Vagina (tissue), 2 donors: ENCODE measurements at places on chromosomes 3 and 15.

- no peak for DNase-seq
Observed at GRCh38 chr3:157573780-157574378, 70.7 kb upstream of the VEPH1 start.

DNA sequence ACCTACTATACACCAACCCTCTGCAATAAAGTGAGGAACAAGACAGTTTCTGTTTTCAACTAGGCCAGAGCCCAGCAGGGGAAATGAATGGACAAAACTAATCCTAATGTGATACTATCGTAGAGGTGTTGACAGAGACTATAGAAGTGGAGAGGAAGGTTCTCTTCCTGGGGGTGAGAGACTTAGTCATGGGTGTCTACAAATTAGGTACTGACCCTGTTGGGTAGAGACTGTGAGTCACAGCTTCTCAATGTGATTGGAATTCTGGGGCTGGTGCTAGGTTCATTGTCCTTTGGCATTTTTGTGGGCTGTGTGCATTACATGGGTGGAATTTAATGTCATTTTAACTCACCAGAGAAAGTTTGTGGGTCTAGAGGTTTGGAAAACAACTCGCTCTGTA lies 79.3 kb downstream of the ADAMTSL3 start:
- DNase-seq = no peak

DNA sequence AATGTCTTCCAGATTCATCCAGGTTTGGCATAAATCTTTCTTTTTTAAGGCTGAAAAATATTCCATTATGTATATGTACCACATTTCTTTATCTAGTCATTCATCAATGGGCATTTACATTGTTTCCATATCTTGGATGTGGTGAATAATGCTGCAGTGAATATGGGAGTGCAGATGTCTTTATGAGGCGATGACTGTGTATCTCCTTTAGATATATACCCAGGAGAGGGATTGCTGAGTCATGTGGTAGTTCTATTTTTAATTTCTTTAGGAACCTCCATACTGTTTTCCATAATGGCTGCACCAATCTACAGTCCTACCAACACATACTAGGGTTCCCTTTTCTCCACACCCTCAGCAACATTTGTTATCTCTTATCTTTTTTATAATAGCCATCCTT lies 96.3 kb downstream of the LRRC28 start:
- DNase-seq = no peak

- no peak for DNase-seq
Observed at GRCh38 chr3:128413003-128413370, 53.7 kb downstream of the DNAJB8 start.

GRCh38 chr3:132662212-132662611 lies 2.1 kb downstream of the UBA5 start:
- DNase-seq = no peak

DNA sequence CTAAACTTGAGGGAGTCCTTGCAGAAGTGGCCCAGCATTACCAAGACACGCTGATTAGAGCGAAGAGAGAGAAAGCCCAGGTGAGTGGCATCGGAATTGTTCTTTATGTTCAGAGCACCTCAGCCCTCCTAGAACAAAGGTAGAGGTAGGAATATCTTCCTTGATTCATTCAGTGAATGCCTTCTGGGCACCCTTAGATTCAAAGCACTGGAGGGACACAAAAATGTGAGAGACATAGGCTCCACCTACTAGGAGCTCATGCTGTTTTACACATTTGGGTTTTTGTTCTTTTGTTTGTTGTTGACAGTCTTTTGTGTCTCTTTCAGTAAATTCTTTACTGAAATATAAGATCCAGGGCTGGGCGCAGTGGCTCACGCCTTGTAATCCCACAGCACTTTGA lies 68.2 kb downstream of the IQGAP1 start:
- DNase-seq = no peak

GRCh38 chr3:51975852-51976549 lies 1.1 kb downstream of the ABHD14A start:
- no peak for DNase-seq

GRCh38 chr15:69666921-69667811 lies 214.5 kb downstream of the RPLP1 start:
- no peak for DNase-seq

GRCh38 chr3:134059035-134059601 lies 29.4 kb upstream of the SLCO2A1 start:
- peak; percentile 31 for DNase-seq

- DNase-seq = no peak
Observed at GRCh38 chr3:117059067-117059955, 349.7 kb downstream of the TUSC7 start.

- DNase-seq = no peak
Observed at GRCh38 chr3:134341389-134341788, 32.9 kb downstream of the AMOTL2 start.

DNA sequence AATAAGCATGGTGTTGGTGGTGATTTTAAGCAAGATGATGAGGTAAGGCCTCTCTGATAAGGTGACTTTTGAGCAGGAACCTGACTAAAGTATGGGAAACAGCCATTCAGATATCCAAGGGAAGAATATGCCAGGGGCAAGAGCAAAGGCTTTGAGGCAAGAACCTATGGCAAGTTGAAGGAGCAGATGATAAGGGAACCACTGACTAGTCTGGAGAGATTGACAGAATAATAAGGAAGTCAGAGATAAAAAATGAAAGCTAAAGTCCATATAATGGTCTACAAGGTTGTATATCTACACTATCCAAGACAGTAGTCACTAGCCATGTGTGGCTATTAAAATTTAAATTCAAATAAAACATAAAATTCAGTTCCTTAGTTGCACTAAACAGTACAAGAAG lies 2.5 kb upstream of the C3orf38 start:
- DNase-seq = no peak

DNA sequence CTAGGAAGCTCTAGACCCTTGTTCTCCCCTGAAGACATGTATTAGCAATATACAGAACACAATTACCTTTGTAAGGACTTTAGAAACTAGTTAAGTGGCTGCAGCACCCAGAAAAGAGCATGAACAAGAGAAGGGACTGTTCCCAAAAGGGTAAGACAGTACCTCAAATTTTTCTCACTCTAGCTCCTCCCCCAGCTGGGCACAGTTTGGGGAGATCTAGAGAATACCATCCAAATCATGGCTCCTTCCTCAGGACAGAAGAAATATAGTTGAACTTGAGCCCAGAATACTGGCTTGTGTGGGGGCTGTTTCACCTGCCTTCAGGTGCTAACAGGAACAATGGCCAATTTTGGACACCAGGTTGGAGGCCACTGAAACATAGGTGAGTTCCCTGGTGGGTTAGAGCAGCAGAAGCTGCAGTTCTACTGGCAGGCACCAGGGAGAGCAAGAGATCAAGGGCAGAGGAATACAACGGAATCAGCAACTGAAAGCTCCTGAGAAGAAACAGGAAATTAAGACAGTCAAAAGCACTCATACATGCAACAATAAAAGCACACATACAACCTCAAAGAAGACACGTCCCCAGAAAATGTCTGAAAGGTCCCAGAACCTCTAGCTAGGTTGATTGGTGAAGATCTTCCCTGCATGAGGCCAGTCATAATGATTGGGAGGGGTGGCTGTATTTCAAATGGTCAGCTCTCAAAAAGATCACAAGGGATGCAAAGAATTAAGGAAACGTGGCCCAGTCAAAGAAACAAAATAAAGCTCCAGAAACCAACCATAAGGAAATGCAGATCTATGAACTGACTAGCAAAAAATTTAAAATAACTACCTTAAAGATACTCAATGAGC lies 104.9 kb upstream of the ASB14 start:
- no peak for DNase-seq

GRCh38 chr3:80351201-80351600 lies 583.4 kb upstream of the ROBO1 start:
- no peak for DNase-seq

GRCh38 chr15:71792521-71792920 lies 17.8 kb upstream of the NR2E3 start:
- DNase-seq = no peak

- no peak for DNase-seq
Observed at GRCh38 chr3:197369545-197369944, 71.1 kb upstream of the DLG1 start.

DNA sequence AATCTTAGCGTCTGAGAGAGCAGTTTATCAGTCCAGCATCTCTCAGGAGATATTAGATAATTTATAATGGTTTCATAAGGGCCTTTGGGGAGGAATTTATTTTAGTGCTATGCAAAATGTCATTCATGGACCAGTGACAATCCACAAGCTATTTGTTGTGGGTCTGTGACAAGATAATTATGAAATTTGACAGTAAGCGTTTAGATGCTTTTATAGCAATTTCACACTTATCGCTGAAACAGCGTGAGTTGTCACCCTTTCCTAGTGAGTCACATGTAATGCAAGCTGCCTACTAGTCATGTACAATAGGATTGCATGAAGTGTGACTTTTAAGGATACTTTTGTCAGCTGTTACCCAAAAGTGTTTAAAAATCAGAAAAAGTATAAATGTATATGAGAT lies 315.6 kb upstream of the THBS1 start:
- no peak for DNase-seq

DNA sequence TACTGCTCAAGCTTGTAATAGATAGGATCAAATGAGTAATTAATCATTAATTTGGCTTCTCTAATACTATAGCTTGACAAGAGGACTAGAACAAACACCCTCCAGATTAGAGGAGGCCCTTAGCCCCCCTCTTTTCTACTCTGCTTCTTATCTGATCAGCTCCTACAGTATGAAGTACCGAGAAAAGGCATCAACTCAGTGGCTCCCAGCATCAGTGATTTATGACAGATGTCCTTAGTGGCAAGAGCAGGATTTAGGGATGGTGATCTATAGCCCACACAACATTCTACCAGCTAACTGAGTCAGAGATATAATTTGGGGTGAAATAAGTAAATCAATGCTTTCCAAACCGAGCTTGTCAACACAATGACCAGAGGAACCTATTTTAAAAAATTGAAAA lies 541.1 kb downstream of the NLGN1 start:
- DNase-seq = no peak

DNA sequence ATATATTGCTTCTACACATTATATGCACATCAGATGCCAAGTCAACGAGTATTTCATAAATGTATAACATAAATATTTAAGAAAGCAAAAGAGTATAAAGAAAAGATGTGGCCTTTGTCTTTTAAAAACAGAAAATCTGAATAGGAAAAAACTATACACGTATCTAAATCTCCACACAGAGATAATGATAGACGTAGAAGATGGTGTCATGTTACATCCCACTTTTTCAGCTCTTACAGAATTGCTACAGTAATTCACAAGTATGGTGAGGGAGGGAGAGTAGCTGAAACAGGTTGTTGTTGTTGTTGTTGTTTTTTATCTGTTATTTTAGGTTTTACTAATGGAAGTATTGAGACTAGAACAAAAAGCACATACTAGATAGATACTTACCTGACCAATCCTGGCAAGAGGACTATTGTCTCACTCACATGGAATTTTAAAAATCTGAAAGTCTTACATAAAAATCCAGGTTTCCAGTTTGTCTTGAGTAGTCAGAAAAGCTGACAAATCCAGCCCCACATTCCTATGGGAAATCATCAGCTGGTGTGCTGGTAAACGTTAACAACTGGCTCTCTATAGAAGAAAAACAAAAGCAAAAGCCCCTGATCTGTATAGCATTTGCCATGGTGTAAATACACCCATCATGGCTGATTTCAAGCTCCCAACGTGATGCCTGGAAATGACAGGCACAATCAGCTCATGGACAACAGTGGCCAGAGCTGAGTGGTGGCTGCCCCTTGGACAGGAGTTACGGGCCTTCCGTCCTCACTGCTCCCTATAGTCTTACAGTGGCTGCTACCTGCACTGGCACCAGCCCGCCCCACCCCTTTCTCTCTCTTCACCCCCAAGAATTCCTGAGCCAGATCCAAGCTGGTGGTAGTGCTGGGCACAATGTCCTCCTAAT lies 47.4 kb upstream of the VGLL4 start:
- DNase-seq = peak; percentile 42

- no peak for DNase-seq
Observed at GRCh38 chr3:114867835-114868503, 279.1 kb downstream of the ZBTB20 start.

DNA sequence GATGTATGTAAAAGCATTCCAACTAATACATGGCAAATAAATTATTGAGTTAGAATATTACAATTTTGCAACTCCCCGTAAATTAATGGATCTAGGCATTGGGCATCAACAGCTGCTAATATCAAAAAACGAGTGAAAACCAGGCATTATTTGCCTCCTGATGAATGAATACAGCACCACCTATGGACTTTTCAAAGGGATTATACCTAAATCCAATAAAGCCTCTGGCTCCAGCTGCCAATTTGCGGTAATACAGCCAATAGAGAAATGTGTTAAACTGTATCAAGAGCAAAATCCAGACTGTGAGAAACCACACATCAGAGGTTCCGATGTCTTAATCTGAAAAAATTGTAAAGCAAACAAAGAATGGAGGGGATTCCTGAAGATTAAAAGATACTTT lies 16.3 kb upstream of the A4GNT start:
- no peak for DNase-seq

GRCh38 chr15:99113547-99114271 lies 8.8 kb downstream of the SYNM start:
- no peak for DNase-seq

DNA sequence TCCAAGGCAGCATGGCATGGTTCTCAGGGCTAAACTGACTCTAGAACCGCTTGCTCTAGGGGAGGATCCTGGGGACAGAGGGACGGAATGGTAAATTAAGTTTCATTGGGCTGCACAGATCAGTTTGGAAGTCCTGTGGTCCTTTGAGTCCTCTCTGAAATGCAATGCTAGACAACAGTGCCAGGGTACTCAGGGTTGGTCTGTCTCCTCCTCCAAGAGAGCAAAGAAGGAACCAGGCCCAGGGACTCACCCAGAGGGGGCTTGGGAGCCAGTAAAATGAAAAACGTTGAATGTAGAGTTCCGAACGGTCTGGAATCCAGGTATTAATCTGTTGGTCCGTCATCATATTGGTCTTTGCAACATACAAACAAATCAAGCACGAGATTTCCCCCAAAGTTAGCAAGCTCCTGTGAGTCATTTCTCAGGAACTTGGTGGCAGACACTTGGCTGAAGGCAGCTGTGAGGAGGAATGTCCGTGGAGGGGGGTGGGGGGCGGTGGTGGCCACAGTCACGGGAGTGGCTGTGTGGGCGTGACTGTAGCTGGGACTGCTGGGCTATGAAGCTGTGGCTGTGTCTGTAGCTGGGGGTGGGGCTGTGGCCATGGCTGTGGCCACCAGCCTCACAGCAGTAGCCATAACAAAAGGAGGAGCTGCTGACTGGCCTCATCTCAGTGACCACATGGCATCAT lies 361.0 kb downstream of the SHQ1 start:
- DNase-seq = no peak
